ENCODE measurements at places on chromosomes 16 and 17.

- DNase-seq, result no peak
Observed at GRCh38 chr17:81272616-81273015, 22.5 kb downstream of the SLC38A10 start.

- DNase-seq, result no peak
Observed at GRCh38 chr16:56411624-56412023, 13.7 kb downstream of the AMFR start.

- DNase-seq, result no peak
Observed at GRCh38 chr17:77909236-77909635, 49.3 kb upstream of the TNRC6C start.

GRCh38 chr16:30747331-30747730 lies 894 bp upstream of the PHKG2 start:
- DNase-seq, result no peak

- no peak for DNase-seq
Observed at GRCh38 chr16:69823831-69824563, 61.9 kb downstream of the WWP2 start.

GRCh38 chr17:63930951-63931575 lies 1.1 kb downstream of the CD79B start:
- DNase-seq, result no peak

GRCh38 chr16:70455910-70456309 lies 1.5 kb downstream of the FCSK start:
- no peak for DNase-seq

DNA sequence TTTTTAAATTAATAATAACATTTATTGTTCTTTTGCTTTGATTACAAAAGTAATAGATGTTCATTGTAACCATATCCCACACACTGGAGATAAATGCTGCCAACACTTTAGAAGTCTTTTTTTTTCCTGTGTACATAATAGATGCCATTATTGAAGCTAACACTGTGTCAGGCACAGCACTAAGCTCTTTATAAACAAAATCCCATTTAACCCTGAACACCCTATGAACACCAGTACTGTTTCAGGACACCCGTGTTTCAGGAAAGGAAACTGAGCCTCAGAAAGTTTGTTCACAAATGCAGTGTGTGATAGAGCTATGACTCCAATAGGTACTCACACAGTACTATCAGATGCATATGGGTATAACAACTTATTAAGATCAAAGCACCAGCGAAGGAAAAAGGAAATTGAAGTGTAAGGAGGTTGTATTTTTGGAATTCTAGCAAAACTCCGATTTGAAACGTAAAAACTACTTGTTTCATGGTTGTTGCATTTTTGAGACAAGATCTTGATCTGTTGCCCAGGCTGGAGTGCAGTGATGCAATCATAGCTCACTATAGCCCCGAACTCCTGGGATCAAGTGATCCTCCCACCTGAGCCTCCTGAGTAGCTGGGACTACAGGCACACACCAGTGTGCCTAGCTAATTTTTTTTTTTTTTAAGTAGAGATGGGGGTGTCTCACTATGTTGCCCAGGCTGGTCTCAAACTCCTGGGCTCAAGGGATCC lies 2.0 kb upstream of the KIFC3 start:
- DNase-seq, result no peak

DNA sequence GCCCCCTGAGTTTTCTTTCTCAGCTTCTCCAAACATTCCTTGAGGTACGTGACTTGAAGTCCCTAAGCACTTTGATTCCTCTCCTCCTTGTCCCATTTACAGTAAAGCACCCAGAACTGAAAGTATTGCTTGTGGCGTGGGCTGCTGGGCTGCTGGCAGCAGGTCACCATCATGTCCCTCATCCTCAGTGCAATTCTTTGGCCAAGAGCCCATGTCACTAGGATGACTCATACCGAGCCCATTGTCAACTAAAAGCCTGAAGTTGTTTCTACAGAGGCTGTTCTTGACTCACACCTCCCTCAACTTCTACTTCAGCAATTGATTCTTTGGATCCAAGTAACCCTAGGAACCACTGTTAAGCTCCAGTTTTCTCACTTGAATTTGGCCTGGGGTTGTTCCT lies 54.3 kb downstream of the KPNA2 start:
- no peak for DNase-seq

DNA sequence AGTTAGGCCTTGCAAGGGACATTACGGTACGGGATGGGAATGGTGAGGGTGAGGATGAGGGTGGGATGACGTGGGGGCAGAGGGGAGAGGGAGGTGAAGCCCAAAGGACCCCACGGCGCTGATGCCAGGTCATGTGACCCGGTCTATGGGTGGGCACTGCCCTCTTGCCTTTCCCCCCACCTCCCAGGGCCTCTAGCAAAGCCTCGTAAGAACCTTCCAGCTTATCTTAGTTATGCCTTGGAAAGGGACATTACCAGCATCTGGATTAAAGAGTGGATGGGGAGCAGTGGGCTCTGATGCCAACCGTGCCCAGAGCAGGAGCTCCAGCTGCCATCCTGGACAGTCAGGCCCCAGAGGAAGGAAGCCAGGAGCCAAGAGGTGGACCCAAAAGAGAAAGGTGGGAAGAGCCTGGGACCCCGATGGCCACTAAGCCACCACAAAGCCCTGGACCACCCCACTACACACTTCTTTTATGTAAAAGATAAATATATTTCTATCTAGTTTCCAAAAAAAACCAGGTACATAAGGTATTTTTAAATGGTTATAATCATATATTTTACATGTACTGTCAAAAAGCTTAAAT lies 40.9 kb downstream of the TK2 start:
- no peak for DNase-seq

DNA sequence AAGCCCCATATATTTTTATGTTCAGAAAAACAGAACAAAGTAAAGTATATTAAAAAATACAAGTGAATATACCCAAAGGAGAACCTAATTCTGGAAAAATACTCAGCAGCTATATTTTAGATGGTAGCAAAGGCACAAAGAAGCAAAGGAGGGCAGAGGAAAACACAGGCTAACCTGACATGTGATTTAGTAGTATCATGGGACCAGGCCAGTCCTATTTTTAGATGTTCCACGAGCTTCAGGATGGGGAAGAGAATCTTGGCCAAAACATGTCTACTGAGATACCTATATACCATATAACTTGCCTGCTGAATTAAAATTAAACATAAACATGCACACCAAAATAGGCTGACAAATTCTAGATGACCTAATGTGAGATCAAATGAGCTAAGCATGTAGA lies 32.9 kb downstream of the SMYD4 start:
- DNase-seq, result no peak

- DNase-seq, result no peak
Observed at GRCh38 chr16:27703545-27703944, 153.6 kb downstream of the KATNIP start.

DNA sequence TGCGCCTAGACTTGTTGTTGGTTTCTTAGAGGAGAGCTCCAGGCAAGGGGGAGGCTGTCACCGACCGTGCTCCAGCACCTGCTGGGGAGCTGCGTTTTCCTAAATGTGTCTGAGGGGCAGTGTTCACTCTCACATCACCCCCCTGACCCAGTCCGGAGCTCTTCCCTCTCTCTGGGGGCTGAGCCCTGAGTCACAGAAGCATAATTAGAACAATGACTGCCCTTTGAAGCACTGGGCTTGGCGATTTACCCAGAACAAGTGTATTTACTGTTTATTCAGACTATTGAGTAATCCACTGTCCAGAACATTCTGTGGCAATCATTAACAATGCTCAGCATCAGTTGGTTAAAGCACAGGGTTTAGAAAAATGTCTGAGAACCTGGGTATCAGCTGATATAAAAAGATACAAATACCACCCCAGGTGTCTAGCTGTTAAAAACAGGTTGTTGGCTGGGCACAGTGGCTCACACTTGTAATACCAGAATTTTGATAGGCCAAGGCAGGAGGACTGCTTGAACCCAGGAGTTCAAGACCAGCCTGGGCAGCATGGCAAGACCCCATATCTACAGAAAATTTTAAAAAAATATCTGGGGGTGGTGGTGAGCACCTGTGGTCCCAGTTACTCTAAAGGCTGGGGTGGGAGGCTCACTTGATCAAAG lies 8.1 kb downstream of the CES4A start:
- DNase-seq, result no peak

GRCh38 chr17:33949100-33949499 lies 306.0 kb upstream of the CCL2 start:
- DNase-seq, result no peak

DNA sequence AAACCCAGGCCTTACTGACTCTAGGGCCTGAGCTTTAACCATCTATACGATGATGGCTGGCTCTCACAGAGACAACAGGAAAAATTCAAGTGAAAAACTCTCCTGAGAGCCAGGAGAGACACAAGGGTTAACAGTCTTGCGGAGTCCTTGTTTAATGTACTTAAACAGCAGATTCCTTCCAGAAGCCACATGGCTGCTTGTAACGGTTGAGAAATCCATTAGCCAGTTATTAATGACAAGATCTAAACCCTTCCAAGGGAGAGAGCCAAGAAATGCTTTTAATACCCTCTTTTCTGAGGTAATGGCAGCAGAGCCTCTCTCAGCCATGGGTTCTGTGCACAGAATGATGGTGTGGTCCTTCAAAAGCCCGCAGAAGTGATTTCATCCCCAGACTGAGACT lies 5.2 kb upstream of the ALDOA start:
- no peak for DNase-seq

DNA sequence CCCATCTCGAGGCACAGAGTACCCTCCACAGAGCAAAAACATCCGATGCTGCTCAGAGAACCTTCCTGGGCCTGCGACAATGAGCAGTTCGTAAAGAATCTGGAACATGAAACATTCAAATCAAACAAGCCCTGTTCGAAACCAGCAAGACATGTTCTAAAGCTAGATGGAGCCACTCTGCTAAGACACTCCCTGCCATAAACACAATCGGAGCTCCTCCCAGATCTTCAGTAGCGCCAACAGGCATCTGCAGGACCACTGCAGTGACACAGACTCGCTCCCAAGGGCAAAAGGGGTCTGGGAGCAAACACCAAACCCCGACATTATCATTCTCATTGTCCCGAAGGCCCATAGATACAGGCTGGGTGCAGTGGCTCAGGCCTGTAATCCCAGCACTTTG lies 108.7 kb downstream of the ZFHX3 start:
- no peak for DNase-seq

DNA sequence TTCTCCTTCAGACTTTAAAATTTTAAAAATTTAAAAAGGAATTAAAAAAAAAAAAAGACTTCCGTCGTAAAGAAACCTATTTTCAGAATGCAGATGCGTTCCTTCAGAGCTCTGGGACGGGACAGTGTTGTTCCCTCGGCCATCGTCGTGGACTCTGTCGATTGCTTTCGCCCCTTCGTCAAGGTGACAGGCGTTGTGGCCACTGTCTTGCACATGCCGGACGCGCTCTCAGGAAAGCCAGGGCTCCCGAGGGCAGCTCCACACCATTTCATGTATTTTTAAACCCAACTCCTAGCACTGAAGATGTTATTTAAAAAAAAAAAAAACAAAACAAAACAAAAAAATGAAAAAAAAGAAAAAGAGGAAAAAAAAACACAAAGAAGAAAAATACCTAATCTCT lies 22.3 kb downstream of the TMC6 start:
- no peak for DNase-seq

GRCh38 chr16:73060892-73061490 lies 13.1 kb upstream of the ZFHX3 start:
- DNase-seq, result no peak

DNA sequence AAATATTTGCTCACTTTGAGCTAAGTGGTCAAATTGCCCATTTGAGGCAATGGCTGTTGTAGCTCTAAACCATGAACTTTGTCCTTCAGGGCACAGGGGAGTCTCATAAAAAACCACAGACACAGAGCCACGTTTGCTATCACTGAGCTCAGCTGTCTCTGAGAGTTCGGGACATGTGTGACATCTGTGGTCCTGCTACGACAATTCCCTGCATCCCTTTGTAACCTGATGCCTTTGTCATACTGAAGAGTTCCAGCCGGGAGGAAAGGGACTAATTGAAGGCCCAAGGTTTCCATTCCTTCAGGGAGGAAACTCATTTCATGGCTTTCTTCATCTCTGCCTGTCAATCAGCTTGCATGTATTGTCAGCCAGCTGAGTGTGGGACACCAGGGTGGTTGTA lies 599.4 kb upstream of the CDH5 start:
- DNase-seq, result no peak

DNA sequence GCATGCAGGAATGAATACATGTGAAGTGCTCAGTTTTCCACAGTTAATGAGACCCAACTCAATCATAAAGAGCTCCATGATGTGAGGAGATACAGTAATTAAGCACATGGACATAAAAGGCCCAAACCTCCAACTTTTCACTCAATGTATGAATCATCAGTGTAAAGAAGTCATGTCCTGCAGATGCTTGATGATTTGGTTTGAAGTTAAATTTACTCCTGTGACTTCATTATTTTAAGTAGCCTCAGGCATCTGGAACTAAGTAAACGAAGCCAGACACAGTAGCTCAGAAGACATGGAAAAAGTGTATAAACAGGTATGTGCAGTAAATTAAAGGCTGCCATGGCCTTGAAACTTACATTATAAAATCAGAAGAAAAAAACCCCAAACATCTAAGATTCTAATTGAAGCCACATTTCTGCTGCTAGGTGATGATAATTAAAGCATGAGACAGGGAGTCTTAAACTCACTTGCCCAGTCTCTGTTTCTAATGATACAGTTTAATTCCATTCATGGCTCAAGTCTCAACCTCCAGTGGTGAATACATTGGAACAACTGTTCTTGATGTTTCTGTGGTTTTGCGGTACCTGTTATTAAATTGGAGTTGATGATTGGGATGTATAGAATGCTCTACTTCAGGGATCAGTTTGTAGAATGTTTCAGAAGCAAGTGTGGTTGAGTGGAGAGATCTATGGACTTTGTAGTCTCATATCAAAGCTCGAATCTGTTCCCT lies 28.9 kb upstream of the CCL2 start:
- no peak for DNase-seq

DNA sequence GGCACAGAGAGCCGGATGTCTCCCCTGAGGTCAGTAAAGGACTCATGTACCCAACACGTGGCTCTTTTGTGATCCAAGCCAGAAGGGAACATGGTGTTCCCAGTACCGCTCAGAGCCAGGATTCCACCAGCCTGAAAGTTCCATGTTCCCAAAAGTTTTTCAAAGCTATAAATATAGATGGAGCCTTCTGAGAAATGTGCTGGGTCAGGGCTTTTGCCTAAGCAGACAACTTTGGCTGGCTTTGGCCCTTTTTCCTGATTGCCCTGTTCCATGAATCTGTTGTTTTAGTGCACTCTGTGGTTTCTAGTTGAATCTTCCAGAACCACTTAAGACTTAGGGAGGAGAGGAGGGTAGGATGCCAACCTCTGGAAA lies 128.5 kb upstream of the HS3ST2 start:
- DNase-seq, result no peak

GRCh38 chr17:60832151-60832585 lies 154.5 kb downstream of the BCAS3 start:
- DNase-seq, result no peak

Data from mesothelial cell of epicardium (in vitro differentiated cells).